ENCODE measurements at places on chromosomes 16 and 17.

DNA sequence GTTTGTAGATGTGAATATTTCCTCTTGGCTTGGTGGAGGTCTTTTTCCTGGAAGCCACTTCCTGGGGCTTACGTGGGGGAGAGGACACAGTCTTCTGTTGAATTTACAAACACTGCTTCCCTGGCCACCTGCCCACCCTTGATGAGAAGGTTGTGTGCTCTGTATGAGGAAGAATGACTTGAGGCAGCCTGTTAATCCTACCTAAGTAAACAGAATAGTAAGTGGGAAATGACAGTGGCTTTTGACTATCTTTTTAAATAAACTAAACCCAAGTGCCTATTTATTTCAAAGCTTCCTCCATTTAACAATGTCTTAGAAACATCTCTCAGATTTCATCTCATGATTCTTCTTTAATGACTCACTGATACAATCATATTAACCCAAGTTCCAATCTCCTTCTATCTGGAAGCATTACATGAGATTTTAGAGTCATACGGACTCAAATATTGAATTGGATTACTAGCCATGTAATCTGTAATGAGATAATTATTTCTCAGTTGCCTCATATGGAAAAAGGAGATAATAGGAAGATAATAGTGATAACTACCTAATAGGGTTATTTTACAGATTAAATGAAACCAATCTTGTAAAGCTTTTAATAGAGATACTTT, 96.6 kb upstream of the SMIM36 start:
- peak; percentile 97 for DNase-seq

GRCh38 chr16:74275031-74275636, 21.5 kb upstream of the PSMD7 start:
- peak; percentile 45 for DNase-seq

GRCh38 chr17:6304894-6305612, 129.9 kb downstream of the AIPL1 start:
- DNase-seq = peak; percentile 42

DNA sequence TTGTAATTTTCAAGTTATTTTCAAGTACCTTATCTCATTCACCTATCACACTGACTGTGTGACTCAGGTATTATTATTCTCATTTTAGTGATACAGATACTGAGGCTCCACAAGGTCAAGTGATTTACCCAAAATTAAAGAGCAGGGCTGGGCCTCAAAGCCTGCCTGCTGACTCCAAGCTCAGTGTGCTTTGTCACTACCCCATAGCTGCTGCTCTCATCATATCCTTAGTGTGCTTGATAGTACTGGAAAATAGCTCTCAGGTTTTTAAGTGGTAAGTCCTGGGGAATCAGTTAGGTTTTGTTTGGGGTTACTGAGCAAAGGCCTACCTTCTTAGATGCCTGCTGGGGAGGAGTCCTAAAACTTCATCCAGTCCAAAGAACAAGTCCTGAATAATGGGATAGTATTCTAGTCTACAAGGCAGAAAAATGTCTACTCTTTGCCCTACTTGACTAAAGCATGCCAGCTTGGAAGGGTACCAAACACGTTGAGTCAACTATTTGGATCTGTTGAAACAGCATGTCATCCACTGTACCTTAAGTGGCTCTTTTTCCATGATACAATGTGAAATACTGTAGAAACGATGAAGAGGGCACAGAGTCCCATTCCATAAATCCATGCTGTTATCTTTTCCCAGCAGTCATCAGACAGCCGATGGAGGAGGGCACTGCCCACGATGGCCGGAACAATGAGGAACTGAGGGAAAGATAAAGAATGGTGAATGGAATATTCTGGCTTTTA, 10.7 kb downstream of the MMD start:
- DNase-seq = peak; percentile 97

- no peak for DNase-seq
These were observed 506.8 kb upstream of the SALL1 start for GRCh38 chr16:51657848-51658247.

DNA sequence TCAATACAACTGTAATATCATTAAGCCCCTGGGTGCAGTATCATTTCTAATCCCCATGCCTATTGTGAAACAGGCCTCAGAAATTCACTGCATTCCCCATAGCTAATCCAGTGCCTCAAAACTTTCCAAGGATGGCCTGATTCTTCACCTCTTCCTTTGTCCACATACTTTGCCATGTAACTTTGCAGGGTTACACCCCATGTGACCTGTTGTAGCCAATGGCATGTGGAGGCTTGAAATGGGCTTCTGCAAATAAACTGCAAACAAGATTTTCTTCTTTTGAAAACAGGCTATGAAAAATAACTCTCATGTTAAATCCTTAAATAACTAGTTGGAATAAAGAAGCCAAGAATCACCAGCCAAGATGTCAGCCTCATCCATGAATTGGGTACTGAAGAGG, 35.9 kb downstream of the ABCA10 start:
- no peak for DNase-seq

DNA sequence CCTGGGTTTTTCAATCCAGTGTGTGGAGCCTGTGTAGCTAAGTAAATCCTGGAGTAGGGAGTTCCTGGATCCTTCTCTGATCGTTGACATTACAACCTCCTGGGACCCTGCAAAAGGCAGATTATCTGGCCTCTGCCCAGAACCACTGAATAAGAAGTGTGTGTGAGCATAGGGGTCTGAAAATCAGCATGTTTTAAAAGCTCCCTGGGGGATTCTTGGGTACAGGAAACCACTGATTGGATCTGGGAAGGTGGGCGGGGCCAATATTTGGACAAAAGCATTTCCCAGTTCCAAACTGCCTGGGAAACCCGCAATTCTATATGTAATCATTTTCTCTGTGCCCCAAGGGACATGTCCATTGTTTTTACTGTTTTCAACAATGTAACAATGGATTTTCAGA, 27.2 kb upstream of the BEAN1 start:
- DNase-seq = no peak

DNA sequence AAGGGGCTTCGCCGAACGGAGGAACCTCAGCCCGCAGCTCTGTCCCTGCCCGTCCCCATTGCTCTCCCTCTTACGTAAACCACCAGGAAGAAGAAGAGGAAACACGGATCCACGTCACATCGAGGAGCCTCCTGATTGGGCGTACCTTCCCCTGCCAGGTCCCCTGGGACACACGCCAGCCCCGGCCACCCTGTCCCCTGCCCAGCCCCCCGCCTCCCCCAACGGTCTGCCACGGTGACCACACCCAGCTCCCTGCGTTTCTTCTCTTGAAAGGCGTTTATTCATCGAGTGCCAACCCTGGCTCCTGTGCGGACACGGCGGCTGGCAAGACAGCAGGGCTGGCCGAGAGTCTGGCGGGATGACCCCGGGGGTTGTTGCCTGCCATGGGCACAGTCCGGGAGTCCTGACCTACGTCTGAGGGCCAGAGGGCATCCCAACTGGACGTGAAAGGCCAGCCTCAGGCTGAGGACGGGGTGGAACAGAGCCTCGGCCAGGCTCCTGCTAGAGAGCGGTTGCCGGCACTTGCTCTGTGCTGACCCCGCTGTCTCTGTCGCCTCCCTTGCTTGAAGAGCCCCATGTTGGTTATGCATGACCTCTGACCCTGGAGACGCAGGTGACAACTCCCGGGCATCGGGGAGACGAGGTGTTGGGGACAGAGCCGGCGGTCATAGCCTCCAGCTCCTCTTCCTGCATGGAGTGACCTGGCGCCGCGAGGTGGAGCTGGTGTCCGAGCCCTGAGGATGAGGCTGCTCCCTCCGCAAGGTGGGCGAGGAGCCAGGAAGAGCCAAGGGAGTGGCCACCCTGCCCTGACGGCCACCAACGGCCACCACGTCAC, 40.5 kb upstream of the ACSF3 start:
- peak; percentile 82 for DNase-seq

DNA sequence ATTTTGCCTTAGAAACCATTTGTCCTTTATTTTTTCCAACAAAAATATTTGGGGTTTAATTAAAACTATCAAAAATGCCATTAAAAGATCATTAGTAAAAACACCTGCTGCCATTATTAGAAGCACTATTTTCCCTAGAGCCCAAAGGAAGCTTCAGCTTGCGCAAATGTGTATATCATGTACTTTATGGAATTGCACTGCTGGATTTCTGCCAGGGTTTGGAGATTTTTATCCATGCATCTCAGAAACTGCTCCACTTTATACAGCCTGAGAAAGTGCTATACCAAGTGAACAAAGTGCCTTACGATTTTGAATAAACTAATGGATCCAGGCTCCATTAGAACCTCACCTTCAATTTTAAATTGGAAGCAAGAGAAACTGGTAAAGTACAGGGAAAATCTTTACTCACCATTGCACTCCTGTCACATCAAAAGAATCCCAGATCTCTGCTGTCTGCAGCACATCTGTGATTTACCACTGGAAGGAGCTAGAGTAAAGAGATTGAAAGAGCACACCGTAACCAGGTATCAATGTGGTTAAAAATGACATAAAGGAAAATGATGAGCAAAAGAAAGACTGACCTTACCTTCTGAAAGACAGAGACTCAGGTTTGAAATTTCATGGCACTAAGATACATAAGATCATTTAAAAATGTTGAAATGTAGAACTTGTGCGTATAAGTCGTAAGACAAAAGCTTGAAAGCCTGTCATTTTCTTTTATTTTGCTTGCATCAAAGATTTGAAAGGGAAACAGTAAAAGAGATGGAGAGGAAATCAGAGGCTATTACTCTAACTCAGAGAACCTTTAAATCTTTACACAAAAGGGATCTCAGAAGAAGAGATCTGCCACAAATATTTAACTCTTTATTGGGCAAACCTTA, 678.1 kb upstream of the GOT2 start:
- peak; percentile 54 for DNase-seq

GRCh38 chr17:44359006-44359405, 4.6 kb downstream of the FAM171A2 start:
- DNase-seq = no peak

DNA sequence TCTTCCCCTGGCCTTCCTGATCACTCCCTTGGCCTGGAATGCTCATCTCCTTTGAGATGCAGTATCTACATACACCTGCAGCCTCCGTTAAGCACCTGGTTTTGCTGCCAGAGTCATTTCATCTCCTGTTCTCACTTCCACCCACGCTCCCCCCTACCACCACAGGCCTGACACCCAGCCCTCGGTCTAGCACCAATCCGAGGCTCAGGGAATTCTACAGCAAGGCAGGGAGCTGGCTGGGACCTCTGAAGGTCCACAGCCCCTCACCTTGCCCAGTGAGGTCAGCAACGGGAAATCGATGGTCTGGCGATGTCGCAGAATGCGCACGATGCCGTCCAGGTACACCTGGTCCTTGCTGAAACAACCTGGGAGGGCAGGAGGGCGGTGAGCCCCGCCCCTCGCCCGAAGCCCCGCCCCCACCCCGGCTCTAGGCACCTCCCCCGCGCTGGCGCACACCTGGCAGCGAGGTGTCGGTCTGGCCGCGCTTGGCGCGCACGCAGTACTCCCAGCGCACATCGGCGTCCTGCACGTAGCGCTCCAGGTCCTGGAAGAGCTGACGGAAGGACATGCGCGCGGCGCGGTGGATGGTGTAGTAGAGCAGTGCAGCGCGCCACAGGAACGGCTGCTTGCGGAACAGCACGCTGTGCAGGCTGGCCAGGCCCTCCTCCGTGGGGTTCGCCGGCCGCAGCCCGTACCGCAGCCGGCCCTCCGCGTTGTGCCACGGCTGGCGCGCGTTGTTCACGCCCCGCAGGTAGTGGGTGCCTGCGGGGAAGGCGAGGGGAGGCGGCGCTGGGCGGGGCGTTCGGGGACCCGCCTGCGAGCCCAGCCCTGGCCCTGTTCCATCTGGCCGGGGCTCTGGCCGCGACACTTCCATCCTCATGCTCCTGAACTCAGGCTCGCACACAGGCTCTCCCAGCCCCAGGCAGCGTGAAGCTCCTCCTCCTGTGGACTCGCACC, 5.7 kb downstream of the MATCAP1 start:
- DNase-seq = peak; percentile 86

GRCh38 chr16:10972108-10972818, 27.9 kb downstream of the CLEC16A start:
- DNase-seq = no peak

DNA sequence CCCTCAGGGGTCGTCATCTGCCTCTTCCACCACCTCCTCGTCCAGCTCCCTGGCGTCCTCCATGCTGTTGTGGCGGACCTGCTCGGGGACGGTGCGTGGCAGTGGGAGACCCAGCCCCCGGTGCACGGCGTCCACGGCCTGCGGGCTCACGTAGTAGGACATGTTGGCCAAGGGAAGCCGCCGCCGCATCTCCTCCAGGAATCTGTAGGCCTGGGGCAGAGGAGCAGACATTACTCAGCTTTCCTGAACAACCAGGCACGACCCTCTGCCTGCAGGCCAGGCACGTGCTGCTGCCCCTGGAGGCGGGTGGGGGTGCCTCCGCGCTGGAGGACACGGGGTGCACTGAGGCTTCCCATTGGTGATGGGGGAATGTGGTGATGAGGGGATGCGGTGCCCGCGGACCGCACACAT, 17.8 kb downstream of the TELO2 start:
- no peak for DNase-seq

- no peak for DNase-seq
These were observed 3.4 kb upstream of the MMD start for GRCh38 chr17:55424893-55425540.

DNA sequence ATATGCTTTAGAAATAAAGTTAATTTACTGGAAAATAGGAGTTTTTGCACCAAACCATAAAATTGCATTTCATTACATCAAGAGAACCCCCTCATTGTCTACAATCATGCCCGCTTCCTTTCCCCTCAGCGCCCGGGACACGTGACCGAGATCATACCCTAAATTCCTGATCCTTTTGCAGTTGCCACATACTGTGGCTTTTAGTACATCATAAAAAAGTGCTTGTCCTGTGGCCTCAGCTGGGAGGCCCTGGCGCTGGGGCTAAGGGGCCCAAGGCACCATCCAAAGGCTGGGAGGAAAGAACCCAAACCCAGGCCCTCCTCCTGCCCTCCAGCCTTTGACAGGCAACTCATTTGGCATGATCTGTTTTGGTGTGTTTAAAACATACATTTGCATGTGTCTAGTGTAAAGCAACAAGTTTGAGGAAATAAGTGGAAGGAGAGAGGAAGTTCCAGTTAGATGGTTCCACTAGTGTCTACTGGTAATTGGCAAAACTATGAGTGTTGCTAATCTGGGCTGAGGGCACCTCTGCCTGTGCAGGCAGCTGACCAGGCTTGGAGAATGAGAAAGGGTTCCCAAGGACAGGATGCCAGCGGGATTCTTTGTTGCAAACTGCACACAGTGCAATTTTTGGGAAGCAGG, 6.0 kb downstream of the CDK5R1 start:
- DNase-seq = no peak

DNA sequence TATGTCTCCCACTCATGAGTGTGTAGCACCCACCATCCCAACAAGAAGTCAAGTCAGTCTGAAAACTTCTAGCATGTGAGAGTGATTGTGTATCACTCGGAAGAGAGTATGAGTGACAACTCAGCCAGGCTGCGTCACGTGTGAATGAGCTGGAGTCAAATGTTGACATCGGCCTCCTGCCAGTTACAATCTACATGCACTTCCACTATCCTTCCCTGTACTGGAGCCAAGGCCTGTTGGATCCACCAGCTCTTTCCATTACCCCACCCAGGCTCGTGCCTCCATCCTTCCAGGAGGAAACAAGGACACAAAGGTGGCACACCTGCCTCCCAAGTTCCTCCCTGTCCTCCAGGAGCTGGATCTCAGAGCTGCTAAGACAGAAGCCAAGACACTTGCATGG, 64.5 kb downstream of the ASIC2 start:
- DNase-seq = no peak

GRCh38 chr16:86577314-86577971, 906 bp upstream of the FOXL1 start:
- no peak for DNase-seq

All from PC-3 (cell line).